ENCODE measurements at places on chromosomes 1 and 21.
A peak's percentile ranks its signal among the peaks of the same experiment; 100 is the strongest.

DNA sequence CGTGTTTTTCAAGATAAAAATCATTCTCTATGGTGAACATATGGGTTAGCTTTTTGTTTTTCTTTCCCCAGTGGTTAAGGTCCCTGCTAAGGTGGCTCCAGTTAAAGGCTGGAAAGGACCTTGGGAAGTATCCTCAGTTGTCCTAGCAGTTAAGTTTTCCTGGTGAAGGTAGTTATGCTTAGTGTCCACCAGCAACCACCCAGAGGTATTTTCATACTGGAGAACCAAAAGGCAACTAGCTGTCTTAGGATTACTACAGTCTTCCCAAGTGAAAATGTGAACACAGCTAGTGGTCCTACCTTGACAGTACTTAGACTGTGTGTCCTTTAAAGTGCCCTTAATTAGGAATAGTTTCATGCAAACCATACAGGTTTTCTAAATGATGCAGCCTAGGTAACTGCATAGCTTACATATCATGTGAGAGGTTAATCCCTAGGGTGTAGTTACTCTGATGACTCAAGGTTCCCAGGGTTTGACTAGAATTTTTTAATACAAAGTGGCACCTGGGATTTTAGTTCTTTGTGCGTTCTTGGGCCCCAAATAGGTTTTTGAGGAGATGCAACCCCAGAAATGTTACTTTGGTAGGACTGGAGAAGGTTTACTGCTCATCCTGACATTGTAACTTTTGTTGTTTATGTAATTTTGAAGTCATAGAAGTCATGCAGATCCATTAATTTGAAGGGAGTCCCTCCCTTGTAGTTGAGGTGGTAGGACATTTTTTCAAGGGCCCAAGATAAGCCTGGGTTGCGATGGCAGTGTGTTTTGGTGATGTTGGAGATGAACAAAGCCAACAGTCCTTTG lies 36.5 kb downstream of the YY1AP1 start:
- DNase-seq, result no peak

GRCh38 chr1:207188901-207189300 lies 84.9 kb downstream of the C4BPA start:
- DNase-seq, result no peak

- DNase-seq, result no peak
These were observed 352.9 kb downstream of the LTN1 start for GRCh38 chr21:28639737-28640136.

GRCh38 chr1:52141513-52142219 lies at the start of gene ZFYVE9:
Gene ZFYVE9, plus strand, starts transcription at chr1:52142089. Its CDS starts 91,118 bp downstream, at chr1:52233207.
- peak; percentile 71 for DNase-seq

DNA sequence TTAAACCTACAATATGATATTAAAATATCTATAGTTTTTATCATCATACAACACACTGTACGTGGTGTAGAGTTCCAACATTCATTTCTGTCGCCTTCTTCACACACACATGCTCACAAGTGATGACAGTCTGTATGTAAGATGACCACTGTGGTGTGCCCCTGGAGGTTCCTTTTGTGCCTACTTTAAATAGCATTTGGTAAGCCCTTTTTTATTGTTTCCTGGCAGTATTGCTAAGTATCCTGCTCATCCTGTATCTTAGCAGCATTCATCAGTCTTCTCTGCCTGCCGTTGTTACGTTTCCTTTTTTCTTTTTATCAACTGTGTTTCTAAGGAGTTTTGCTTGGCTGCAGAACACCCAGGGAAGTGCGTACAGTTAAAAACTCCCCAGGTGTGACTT lies 231.4 kb downstream of the CHRM3 start:
- DNase-seq, result no peak

DNA sequence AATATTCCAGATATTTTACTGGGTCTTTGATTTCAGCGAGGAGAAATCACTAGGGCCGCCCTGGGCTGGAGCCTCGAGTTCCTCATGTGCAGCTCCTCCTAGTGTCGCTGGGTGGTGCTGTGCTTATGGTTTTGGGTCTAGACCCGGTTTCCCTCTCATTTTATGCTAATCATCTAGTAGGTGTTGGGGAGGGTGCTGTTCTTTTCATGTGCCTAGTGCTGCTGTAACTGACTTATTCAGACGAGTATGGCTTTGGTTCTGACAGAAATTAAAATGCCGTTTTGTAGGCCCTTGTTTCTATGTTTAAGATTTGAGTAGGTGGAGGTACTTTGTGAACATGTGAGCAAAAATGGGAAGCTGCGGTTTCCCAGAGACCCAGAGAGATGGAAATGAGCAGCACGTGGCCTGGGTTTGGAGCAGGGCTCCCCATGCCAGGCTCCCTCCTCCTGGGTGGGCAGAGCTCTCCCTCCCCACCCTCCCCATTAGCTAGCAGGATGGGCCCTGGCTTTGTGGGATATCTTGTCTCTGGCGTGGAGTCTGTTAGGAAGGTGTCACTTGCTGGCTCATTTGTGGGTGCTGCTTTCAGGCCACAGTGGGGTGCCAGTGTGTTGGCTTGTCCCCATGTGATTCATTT lies 74.0 kb upstream of the GPR88 start:
- peak; percentile 31 for DNase-seq

GRCh38 chr1:44829506-44830384 lies 13.3 kb downstream of the PTCH2 start:
- no peak for DNase-seq

- no peak for DNase-seq
These were observed 2.7 kb upstream of the ZBTB21 start for GRCh38 chr21:42012763-42013329.

DNA sequence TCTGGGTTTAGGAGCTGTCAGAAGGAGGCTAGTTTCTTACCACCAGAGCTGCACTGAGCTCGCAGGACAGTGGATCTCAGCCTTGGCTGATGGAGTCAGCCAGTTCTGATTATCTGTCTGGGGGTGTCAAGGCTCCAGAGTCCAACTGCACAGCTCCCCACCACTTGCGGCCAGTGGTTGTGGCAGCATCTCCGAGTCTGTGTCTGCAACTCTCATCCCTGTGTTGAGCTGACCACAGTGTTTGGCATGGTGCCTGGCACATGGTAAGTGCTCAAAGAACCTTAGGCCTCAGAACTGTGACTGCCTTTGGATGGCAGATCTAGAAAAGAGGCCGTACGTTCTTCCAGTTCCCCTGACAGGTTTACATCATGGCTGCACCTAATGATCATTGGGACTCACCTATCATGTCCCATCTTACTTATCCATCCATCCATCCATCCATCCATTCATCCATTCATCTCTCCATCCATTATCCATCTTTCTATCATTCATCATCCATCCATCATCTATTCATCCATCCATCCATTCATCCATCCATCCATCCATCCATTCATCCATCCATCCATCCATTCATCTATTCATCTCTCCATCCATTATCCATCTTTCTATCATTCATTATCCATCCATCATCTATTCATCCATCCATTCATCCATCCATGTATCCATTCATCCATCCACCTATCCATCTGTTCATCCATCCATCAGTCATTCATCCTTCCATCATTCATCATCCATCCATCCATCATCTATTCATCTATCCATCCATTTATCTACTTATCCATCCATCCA lies 114.5 kb downstream of the CRYAA start:
- DNase-seq, result no peak

- DNase-seq, result no peak
These were observed 92.9 kb downstream of the LTN1 start for GRCh38 chr21:28899744-28900143.

DNA sequence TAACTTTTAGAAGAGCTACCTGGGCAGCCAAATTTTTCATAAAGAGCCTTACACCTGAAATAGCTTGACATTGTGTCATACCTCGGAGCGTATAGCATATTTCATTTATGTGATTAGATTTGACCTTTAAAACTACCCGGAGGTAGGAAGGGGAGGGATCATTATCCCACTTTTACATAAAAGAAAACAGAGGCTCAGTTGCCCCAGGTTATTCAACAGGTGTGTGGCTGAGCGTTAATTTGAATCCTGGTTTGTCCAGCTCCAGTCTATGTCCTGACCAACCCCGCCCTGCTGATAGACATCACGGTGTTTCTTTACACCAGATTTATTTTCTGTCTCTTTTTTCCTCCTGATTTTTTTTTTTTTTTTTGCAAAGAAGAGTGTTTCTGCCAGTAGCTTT lies 39.7 kb downstream of the PBX1 start:
- no peak for DNase-seq

- DNase-seq, result no peak
These were observed 18.1 kb downstream of the LAMB3 start for GRCh38 chr1:209634005-209634737.

- DNase-seq, result no peak
These were observed 36.8 kb downstream of the CITED4 start for GRCh38 chr1:40825435-40825788.

DNA sequence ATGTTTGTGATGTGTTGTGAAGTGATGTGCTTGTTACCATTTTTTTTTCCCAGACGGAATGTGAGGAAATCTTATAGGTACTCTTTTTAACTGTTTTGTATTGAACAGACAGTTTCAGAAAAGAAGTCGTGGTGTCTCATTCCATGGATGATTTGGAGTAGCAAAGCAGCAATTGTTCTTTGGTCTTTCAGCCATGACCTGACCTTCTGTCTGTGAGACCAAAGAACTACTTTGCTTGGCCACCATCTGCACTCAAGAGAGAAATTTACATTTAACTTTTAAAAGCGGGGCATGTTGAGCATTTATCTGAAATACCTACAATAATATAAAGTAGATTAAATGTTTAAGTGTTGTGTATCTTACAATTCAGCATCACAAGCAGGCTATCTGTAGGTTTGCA lies 90.2 kb downstream of the SDCCAG8 start:
- DNase-seq, result no peak

GRCh38 chr21:29943885-29944284 lies 4.1 kb upstream of the GRIK1 start:
- DNase-seq, result no peak

DNA sequence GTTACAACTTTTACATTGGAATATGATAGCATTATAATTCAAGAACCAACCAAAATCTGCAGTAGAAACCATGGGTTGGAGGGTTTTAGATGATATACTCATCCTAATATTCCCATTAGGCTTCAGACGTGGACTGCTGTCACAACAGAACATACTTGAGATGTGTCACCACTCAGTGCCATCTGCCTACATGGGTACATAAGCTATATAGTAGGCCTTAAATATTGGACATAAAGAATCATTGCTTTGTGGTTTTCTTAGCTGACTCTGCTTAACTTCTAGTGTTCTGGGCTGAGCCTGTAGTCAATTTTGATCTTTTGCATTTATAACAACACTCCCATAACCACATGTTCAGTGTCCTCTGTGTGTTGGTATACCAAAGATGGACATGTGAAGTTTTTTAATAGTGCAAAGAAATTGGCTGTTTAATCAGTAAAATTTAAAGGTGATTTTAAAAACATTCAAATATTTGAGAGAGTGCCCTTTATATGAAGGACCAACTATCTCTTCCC lies 14.2 kb downstream of the RAP1A start:
- DNase-seq, result no peak

- no peak for DNase-seq
These were observed 142.9 kb downstream of the LRRC7 start for GRCh38 chr1:69710484-69711189.

- DNase-seq, result no peak
These were observed 6.8 kb downstream of the LAMC1 start for GRCh38 chr1:183030053-183030452.

DNA sequence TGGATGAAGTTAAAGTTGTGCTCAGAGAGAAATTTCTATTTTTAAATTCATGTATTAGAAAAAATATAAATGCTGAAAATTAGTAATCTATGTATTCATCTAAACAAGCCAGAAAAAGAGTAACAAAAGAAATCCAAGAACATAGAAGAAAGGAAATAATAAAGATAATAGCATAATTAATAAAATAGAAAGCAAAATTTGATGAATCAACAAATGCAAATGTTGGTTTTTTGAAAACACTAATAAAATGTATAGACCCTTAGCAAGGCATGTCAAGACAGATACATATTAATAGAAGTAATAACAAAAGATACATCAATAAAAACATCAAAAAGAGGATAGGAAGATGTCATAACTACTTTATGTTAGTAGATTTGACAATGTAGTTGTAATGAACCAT lies 18.0 kb downstream of the F13B start:
- DNase-seq, result no peak

DNA sequence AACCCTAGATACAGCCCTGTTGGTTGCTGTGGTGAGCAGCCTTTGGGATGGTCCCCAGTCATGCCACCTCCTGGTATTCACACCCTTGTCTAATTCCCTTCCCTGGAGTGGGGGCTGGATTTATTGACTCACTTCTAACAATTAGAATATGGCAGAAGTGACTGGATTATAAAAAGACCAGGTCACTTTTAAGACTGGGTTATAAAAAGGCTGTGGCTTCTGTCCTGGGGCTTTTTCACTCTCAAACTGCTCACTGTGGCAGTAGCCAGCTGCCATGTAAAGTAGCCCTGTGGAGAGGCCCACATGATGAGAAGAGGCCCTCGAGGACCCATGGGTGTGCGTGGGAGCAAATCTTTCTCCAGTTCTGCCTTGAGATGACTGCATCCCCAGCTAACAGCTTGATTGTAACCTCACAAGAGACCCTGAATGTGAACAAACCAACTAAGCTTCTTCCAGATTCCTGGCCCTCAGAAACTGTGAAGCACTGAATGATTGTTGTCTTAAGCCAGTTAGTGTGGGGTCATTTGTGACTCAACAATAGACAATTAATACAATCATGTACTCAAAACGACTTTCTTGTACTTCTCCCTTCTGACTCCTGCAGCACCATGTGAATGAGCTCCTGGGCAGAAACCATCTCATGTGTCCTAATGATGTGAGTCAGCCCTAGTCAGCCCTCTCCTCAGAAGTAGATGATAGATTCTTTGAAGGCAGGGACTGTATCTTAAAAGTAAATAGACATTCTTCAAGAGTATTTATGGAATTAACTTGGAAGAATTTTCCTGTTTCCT lies 234.9 kb downstream of the TNR start:
- no peak for DNase-seq

DNA sequence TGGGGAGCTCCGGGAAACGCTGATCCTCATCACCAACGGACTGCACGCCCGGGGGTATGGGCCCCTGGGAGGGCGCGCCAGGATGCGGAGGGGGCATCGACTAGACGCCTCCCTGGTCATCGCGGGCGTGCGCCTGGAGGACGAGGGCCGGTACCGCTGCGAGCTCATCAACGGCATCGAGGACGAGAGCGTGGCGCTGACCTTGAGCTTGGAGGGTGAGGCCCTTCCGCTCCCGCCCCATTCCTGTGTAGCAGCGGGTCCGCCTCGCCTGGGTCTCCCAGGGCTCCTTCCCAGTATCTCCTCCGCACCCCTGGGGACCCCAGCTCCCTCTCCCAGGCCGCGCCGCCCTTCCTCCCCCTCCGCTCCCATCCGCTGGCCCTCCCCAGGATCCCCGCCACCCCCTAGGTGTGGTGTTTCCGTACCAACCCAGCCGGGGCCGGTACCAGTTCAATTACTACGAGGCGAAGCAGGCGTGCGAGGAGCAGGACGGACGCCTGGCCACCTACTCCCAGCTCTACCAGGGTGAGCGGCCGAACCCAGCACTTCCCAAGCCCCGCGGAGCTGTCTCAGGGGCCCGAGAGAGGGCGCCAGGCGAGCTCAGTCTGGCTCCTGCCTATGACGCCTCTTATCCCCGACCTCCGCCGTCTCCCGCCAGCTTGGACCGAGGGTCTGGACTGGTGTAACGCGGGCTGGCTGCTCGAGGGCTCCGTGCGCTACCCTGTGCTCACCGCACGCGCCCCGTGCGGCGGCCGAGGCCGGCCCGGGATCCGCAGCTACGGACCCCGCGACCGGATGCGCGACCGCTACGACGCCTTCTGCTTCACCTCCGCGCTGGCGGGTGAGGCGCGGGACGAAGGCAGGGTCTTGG lies 5.0 kb downstream of the HAPLN2 start:
- DNase-seq, result peak; percentile 78

GRCh38 chr1:233424779-233425178 lies 97.3 kb downstream of the MAP3K21 start:
- DNase-seq, result no peak
